ENCODE measurements at places on chromosomes 5 and 9. TPM values are rescaled to one million over a fixed set of nuclear protein-coding genes. Genes with fewer than 3 reads are reported as not detected.

GRCh38 chr9:98225015-98225442 is 30.4 kb downstream of the TBC1D2 start:
- DNase-seq, result no peak

GRCh38 chr9:134807716-134808446 is 72.7 kb upstream of the FCN2 start:
- DNase-seq, result no peak

DNA sequence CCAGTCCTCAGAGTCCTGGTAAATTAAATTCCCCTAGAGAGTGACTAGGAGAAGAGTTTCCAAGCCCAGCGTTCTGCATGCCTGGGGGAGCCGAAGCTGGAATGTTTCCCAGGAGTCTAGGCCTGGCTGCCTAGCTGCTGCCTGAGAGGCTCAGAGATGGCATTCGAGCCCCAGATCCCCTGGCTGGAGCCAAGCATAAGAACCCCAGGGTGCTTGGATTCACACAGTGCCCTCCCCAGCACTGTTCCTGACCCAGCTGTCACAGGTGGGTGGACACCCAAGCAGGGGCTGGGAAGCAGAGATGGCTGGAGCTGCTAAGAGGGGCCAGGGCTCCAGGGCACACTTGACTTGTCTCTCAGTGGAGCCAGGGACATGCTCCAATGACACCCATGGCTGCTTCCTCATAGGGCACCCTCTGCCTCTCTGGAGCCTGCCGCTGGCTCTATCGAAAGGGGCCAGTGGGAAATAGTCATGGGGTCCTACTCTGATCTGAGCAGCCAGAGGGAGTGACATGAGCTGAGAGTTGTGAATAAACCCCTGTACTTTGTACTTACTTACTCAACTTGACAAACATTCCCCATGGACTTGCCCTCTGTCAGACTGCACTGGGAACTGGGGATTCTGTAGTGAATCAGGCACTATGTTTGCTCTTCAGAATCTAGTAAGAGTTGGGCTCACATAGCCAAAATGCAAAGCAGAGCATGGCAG is 62.6 kb upstream of the XPA start:
- DNase-seq, result no peak

GRCh38 chr5:149294872-149295829 is 23.5 kb downstream of the AFAP1L1 start:
- DNase-seq, result no peak

DNA sequence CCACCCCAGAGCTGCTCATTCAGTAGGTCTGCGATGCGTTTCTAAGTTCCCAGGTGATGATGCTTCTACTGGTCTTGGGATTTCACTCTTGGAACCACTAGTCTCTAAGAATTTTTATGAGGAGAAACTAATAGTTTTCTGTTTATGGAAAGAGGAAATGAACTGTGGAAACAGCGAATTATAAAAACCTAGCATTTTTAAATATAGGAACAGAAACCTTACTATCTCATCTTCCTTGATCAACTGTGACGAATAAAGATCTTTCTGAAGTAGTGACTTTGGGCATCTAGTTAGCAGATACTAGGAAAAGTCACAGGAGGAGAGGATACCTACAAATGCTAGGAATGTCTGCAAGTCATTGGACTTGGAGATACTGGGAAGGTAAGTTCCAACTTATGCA is 376.8 kb upstream of the RFX3 start:
- no peak for DNase-seq

DNA sequence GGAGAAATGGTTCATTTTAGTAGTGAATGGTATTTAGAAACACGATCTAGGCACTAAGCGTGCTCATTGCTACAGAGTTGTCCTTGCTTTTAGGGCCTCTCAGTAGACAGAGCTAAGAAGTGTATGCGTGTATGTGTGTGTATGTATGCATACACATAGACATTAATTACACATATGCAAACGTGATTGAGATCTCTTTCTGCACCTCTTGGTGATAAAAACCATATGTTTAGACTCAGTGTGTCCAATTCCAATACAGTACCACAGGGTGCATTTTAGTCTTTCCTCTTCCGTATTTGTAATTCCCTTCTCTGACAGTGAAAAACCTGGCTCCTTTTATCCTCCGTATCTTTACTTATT is 13.1 kb downstream of the TRIO start:
- no peak for DNase-seq

GRCh38 chr5:150009671-150010387 is 9.3 kb downstream of the HMGXB3 start:
- no peak for DNase-seq

Gene PCSK5
- 13.3 TPM for total RNA-seq

Gene SPATA6L
- not detected for total RNA-seq

DNA sequence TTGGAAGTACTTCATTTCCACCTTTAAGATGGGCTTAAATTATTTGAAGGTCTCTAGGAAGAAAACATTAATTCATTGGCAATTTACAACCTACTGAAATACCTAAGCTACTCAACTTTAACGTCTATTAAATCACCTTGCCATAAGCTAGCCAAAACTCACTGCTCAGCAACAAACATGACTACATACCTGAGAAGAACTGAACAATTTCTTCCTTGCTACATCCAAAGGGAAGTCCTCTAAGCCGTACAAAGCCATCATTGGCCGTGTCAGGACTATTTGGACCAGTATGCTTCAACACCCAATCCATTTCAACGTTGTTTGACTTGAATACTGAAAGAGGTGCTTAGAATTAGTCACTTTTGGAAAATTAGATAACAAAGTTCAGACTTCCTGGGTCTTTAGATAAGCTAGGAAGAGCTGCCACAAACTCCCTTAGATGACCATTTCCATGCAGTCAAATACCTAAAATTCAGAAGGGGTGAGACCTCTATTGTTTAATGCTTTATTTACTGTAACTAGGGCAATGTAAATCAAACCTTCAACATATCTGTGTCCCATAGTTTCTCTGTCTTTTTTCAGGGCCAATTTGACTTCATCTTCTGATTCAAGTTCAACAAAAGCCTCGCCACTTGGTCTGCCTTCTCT is 2.6 kb downstream of the HNRNPH1 start:
- DNase-seq, result no peak

DNA sequence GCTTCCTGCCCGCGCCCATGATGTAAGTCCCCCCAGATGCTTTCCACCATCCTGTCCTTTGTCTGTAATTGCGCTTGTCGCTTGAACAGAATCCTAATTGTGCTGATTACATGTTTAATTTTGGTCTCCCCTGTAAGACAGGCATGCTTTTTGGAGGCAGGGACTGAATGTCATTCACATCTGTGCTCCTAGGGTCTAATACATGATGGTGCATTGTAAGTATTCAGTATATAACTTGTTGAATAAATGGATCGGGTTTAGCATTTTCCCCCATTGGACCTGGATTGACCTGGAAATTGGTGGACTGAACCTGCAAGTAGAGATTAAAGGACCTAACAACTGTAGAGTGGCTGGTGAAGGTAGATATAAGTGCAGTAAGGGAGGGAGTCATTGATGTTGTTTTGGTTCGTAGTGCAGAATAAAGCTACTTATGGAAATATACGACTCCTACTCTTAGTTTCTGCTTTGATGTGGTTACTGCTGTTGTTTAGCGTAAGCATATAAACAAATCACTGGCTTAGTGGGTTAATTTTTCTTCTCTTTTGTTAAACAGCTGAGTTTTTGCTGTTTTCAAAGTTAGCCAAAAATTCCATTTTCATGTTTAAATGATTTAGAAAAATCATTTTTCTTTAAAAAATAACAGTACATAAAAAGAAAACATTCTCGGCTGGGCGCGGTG is 57.3 kb downstream of the TRIO start:
- DNase-seq, result no peak

Measured in NCI-H460 (cell line).